ENCODE measurements at places on chromosomes 2 and 18.
A peak's percentile ranks its signal among the peaks of the same experiment; 100 is the strongest.

DNA sequence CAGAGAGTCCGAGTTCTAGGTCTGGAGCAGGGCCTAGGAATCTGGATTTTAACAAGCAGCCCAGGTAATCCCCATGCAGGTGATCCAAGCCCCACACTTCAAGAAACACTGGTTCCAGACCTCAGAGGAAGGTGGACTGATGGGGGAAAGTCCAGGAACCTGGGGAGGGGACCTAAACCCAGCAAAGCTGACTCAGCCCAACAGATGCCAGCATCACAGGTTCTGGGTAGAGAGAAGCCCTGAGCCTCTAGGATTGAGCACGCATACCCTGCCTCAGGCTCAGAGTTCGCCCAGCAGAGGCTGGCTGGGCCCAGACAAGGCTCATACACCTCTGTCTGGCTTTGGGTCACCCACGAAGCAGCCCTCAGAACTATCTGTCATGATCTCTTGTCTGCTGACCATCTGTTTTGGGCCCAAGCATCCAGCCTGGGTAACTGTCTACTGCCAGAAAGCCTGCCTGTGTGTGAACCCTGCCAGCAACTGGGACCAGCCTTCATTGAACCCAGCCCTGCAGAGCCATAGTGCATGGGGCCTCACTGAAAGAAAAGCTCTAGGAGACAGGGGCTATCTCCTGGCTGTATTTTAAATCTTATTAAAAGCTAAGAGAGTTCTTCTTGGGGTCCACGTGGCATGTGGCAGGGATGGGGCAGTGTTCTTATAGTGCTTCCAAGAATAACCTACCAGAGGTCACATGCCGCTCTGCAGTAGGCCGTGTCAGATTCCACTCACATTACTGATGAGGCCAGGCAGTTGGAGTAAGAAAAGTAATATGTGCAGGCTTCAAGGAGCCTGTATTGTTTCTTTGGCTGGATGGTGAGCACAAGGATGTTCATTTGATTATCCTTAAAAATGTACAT, 7.4 kb downstream of the TMEM127 start:
- no peak for DNase-seq
- peaks cover 51% of the 10 kb centered on the region for H3K36me3 ChIP-seq
- H3K4me3 ChIP-seq = no peak overlapping the region
- peak overlapping the region; percentile 66 for H3K27ac ChIP-seq

- H3K27ac ChIP-seq = no peak overlapping the region
- DNase-seq = no peak
- no peak overlapping the region for H3K4me3 ChIP-seq
- H3K4me1 ChIP-seq = no peaks in the 10 kb centered on the region
- H3K36me3 ChIP-seq = peaks cover 63% of the 10 kb centered on the region
Measured at GRCh38 chr2:216206041-216206703, 97.0 kb downstream of the XRCC5 start.

GRCh38 chr2:23788100-23788499, 138.8 kb downstream of the ATAD2B start:
- no peak overlapping the region for H3K27ac ChIP-seq
- H3K27me3 ChIP-seq = no peaks in the 10 kb centered on the region
- peaks cover 32% of the 10 kb centered on the region for H3K36me3 ChIP-seq
- no peak overlapping the region for H3K4me3 ChIP-seq

DNA sequence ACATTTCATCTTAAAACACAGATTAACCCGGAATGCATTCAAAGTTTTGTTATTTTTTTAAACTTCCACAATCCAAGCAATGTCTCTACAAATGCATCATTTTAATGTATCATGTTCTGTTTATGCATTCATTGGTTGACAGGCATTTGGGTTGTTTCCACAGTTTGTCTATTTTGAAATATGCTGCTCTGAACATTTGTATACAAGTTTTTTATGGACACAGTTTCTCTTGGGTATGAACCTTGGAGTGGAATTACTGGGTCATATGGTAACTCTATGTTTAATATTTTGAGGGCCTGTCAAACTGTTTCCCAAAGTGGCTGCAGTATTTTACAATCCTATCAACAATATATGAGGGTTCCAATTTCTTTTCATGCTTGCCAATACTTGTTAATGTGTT, 57.3 kb downstream of the GULP1 start:
- H3K36me3 ChIP-seq = no peaks in the 10 kb centered on the region
- no peak overlapping the region for H3K4me3 ChIP-seq
- no peak for DNase-seq
- H3K27ac ChIP-seq = no peak overlapping the region

- H3K4me1 ChIP-seq = no peaks in the 10 kb centered on the region
- H3K27me3 ChIP-seq = no peaks in the 10 kb centered on the region
- no peak overlapping the region for H3K27ac ChIP-seq
- H3K36me3 ChIP-seq = peaks cover 22% of the 10 kb centered on the region
Measured at GRCh38 chr18:8319798-8320489, 289.3 kb upstream of the RAB12 start.

GRCh38 chr2:19505-19904, 26.8 kb downstream of the FAM110C start:
- no peaks in the 10 kb centered on the region for H3K36me3 ChIP-seq
- no peak for DNase-seq
- H3K27ac ChIP-seq = no peak overlapping the region
